ENCODE measurements at places on chromosomes 4 and X.

GRCh38 chrX:105872941-105873340 is 50.6 kb downstream of the NRK start:
- no peak overlapping the region for H3K27ac ChIP-seq
- H3K4me1 ChIP-seq: no peaks in the 10 kb centered on the region
- DNase-seq: no peak
- H3K36me3 ChIP-seq: no peaks in the 10 kb centered on the region
- H3K27me3 ChIP-seq: no peaks in the 10 kb centered on the region

DNA sequence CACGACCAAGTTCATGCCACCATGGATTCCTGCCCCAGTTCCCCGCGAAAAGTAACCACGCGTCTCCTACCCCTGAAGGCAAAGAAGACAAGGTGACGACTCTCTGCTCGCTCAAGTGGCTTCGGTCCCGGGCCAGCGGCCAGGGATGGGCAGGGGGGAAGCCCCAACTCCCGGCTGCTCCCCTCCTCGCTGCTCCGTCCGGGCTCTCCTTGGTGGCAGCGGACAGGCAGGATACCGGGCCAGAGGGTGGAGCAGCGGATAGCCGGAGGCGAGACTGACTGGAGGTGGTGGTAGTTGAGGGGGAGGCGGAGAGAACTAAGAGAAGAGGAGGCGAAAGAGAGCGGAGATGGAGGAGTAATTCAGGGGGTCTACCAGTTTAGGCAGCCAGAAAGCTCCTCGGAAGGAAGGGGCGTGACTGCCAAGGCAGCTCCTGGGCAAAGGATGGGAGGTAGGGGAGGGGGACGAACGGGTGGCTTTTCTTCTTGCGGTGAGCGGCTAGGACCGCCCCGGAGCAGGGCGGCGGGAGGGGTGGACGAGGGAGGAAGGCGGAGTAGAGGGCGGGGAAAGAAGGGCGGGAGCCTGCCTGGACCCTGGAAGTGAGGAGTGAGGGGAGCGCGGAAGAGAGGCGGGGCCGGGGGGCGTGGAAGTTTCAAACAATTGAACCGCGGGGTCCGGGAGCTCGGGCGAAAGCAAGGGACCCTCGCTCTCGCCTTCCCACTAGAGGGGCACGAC is at the start of gene AMOT:
Gene AMOT (minus strand): TSS at position 450 of the 732 bp plus-strand sequence. CDS start 17,705 bp downstream, outside the sequence.
- H3K4me1 ChIP-seq: no peaks in the 10 kb centered on the region
- peak within 1 kb of the TSS; percentile 26 for H3K27ac ChIP-seq
- DNase-seq: peak; percentile 55

DNA sequence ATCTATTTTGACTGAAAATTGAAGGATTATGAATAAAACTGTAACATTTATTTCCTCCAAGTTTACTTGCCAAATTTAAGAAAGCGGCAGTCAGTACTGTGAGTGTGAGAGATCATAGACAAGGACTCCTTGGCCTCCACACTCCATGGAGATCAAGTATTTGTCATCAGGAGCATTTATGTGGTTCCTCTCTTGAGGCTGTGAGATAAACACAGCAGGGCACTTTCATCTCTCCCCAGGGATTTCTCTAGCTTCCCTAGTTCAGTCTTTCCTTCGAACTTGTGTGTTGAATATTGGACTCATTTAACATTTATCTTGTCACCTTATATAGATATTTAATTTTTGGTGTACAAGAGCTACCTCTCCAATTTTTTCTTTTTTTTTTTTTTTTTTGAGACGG is 40.8 kb downstream of the PDE5A start:
- H3K36me3 ChIP-seq: no peaks in the 10 kb centered on the region
- H3K4me3 ChIP-seq: no peak overlapping the region
- no peak for DNase-seq
- no peaks in the 10 kb centered on the region for H3K4me1 ChIP-seq
- H3K27me3 ChIP-seq: no peaks in the 10 kb centered on the region

DNA sequence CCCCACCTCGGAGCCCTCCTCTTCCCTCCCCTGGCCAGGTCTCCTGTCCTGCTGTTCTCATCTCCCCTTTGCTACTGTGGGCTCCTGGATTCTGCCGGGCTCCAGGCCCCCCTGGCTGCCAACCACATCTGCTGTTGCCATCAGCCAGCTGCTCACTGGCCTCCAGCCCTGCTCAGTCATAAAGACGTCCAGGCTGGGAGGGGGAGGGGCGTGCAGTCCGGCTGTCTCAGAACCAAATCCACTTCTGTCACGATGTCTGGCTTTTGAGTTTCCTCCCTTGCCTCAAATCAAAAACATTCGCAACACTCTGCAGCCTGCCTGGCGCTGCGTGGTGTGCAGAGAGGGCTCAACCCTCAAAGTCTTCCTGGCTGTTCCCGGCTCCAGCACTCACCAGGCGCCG is 7.1 kb downstream of the RASL11B start:
- no peaks in the 10 kb centered on the region for H3K27me3 ChIP-seq
- DNase-seq: no peak
- H3K4me3 ChIP-seq: no peak overlapping the region

DNA sequence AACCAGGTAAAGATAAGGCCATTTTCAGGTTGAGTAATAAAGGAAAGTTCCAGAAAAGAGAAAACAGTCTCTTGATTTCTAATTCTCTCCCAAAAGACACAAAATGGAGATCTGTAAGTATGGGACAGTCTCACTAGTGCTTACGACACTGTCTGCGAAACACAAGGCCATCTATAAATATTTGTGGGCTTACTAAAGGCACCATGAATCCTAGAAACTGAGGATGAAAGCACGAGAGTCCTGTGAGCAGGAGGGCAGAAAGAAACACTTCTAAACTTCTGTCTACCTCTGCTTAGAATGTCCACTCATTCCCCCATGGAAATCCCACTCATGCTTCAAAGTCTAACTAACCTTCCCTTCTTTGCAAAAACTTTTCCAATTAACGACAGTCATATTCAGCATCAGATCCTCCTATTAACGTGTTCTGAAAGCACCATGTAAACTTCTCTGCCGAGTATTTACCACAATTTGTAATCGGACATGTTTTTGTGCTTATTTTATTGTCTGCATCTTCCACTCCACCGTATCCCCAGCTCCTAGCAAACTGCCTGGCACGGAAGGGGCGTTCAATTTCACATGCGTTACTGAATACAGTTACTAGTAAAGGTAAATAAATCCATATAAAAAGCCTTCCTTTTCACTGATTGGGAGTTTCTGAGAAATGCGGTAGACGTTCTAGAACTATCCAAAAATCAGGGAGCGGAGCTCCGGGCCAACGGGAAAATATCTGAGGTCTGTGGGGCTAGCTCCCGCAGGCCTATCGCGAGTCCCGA is 665 bp downstream of the PSMD10 start:
- no peaks in the 10 kb centered on the region for H3K27me3 ChIP-seq
- H3K4me1 ChIP-seq: no peaks in the 10 kb centered on the region

- H3K4me1 ChIP-seq: no peaks in the 10 kb centered on the region
- DNase-seq: no peak
- H3K27ac ChIP-seq: no peak overlapping the region
- no peaks in the 10 kb centered on the region for H3K36me3 ChIP-seq
- no peak overlapping the region for H3K4me3 ChIP-seq
- H3K27me3 ChIP-seq: no peaks in the 10 kb centered on the region
Measured at GRCh38 chrX:148572337-148572736, 71.9 kb downstream of the AFF2 start.

GRCh38 chr4:67765401-67765800 is 11.2 kb upstream of the GNRHR start:
- H3K27me3 ChIP-seq: no peaks in the 10 kb centered on the region
- H3K36me3 ChIP-seq: no peaks in the 10 kb centered on the region
- no peak overlapping the region for H3K27ac ChIP-seq
- DNase-seq: no peak

- H3K36me3 ChIP-seq: no peaks in the 10 kb centered on the region
- no peaks in the 10 kb centered on the region for H3K4me1 ChIP-seq
- no peak overlapping the region for H3K27ac ChIP-seq
- H3K27me3 ChIP-seq: no peaks in the 10 kb centered on the region
- no peak overlapping the region for H3K4me3 ChIP-seq
Measured at GRCh38 chrX:95076449-95076848, 1402.4 kb downstream of the FAM133A start.

DNA sequence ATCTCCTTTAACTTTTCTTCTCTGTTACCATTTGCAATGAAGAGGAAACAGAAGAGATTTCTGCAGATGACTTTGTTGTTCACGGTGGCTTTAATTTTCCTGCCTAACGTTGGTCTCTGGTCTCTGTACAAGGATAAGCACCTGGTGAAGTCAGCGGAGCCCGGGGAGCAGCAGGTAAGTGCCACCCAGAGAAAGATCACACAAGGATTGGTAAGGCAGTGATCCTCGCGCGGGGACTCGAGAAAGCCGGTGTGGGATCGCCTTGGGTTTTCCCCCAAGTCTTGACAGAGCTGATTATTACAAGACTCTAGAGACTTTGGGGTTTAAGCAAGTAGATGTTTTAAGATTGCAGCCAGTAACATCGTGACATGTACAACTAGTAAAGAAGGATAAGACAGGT is 1.3 kb downstream of the GALNTL6 start:
- H3K27me3 ChIP-seq: no peaks in the 10 kb centered on the region
- no peak overlapping the region for H3K4me3 ChIP-seq
- H3K36me3 ChIP-seq: no peaks in the 10 kb centered on the region
- no peaks in the 10 kb centered on the region for H3K4me1 ChIP-seq

DNA sequence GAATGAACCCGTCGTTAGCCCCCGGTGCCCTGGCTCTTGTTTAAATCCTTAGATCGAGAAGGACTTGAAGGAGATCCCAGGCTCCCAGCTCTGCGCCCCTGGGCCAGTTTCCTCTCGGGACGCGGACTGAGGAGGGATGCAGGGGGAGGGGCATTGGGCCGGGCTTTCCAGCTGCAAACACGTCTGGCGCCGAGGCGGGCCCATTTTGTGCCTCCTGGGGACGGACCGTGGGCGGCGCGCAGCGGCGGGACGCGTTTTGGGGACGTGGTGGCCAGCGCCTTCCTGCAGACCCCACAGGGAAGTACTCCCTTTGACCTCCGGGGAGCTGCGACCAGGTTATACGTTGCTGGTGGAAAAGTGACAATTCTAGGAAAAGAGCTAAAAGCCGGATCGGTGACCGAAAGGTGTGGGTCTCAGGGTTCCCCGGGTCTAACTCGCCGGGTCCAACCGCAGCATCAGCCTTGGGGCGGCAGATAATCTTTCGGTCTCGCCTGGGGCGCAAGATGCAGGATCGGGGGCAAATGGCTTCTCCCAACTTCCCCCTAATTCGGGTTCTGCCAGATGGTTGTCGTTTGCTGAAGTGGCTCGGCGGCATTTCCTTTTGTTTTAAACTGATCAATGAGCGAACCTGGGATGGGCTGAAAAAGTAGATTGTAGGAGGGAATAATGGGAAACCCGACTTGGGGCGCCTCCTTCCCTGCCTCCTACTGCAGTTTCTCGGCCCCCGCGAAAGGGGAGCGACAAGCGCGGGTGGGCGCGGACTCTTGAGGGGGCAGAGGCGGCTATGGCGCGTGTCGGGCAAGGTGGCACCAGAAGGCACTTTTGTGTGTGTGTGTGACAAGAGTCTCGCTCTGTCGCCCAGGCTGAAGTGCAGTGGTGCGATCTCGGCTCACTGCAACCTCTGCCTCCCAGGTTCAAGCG is 2.9 kb downstream of the PDGFRA start:
- no peaks in the 10 kb centered on the region for H3K36me3 ChIP-seq
- H3K4me3 ChIP-seq: no peak overlapping the region
- peaks cover 55% of the 10 kb centered on the region for H3K27me3 ChIP-seq
- no peak overlapping the region for H3K27ac ChIP-seq
- peaks cover 28% of the 10 kb centered on the region for H3K4me1 ChIP-seq

- H3K27me3 ChIP-seq: no peaks in the 10 kb centered on the region
- no peaks in the 10 kb centered on the region for H3K36me3 ChIP-seq
- DNase-seq: no peak
- no peak overlapping the region for H3K27ac ChIP-seq
Measured at GRCh38 chrX:65993915-65994460, 45.9 kb downstream of the VSIG4 start.

GRCh38 chr4:112847781-112848180 is 201.7 kb upstream of the ANK2 start:
- no peak for DNase-seq
- H3K4me1 ChIP-seq: no peaks in the 10 kb centered on the region
- no peaks in the 10 kb centered on the region for H3K27me3 ChIP-seq
- no peaks in the 10 kb centered on the region for H3K36me3 ChIP-seq
- H3K27ac ChIP-seq: no peak overlapping the region

DNA sequence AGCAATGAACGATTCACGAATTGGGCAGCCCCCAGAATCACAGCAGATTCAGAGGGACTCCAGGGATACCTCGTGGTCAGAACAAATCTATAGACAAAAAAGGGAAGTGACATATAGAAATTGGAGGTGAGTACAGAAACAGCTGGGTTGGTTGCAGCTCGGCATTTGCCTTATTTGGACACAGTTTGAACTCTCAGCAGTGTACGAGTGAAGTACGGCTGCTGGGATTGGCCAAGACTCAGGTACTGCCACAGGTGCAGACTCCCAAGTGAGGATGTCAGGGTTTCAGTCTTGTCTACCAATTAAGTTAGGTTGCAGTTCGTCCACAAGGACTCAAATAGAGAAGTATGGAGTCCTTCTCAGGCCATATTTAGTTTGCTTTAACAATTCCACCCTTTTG is 28.2 kb downstream of the HTT-AS start:
- H3K36me3 ChIP-seq: no peaks in the 10 kb centered on the region
- H3K27ac ChIP-seq: no peak overlapping the region
- H3K4me3 ChIP-seq: no peak overlapping the region
- peaks cover 22% of the 10 kb centered on the region for H3K4me1 ChIP-seq

GRCh38 chr4:116358633-116359222 is 726.6 kb downstream of the TRAM1L1 start:
- H3K27me3 ChIP-seq: no peaks in the 10 kb centered on the region
- no peaks in the 10 kb centered on the region for H3K4me1 ChIP-seq
- H3K36me3 ChIP-seq: no peaks in the 10 kb centered on the region
- H3K27ac ChIP-seq: no peak overlapping the region

- no peak for DNase-seq
- H3K4me3 ChIP-seq: no peak overlapping the region
- H3K27me3 ChIP-seq: no peaks in the 10 kb centered on the region
- no peaks in the 10 kb centered on the region for H3K36me3 ChIP-seq
- no peak overlapping the region for H3K27ac ChIP-seq
Measured at GRCh38 chr4:116982656-116983055, 102.7 kb downstream of the TRAM1L1 start.

DNA sequence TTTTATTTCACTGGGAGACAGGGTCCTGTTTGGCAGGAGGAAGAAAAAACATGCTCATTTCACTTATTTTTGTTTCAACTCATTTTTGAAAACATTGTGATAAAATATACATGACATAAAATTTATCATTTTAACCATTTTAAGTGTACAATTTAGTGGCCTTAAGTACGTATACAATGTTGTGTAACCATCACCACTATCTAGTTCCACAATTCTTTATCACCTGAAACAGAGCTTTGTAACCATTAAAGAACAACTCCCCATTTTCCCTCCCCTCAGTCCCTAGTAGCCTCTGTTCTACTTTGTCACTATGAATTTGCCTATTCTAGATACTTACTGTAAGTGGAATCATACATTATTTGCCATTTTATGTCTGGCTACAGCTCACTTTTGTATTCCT is 143.8 kb downstream of the GPAT3 start:
- no peaks in the 10 kb centered on the region for H3K27me3 ChIP-seq
- H3K27ac ChIP-seq: no peak overlapping the region
- H3K36me3 ChIP-seq: no peaks in the 10 kb centered on the region
- no peaks in the 10 kb centered on the region for H3K4me1 ChIP-seq
- no peak overlapping the region for H3K4me3 ChIP-seq
- no peak for DNase-seq

DNA sequence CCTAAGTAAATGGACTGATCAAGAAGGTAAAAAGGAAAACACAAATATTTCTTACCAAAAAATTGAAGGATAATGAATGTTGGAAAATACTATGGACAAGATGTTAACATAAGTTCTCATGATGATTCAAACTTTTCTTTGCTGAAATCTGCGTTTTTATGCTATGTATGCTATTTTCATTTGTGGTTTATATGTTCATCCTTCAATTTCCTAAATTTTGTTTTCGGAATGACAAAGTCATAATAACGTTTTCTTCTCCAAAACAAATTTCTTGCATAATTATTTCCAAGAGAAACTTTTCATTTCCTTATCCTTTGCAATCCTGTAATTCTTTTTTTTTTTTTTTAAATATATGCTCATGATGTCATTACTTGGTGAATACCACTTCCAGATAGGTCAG is 7.8 kb downstream of the PF4V1 start:
- H3K4me1 ChIP-seq: no peaks in the 10 kb centered on the region
- H3K4me3 ChIP-seq: no peak overlapping the region
